Camera-type eye (tissue), 1 donor: ENCODE measurements at places on chromosomes 12 and 14. TPM values are rescaled to one million over a fixed set of nuclear protein-coding genes. Genes with fewer than 3 reads are reported as not detected.

The CORO1C gene
- total RNA-seq, result 127 TPM

The AMDHD1 gene
- total RNA-seq, result 5.8 TPM

The PRR4 gene
- total RNA-seq, result 11.7 TPM

The PPP1R1A gene
- 8.8 TPM for total RNA-seq

The SRSF5 gene
- 593 TPM for total RNA-seq

The RBP5 gene
- 1.4 TPM for total RNA-seq

The RERGL gene
- 0.99 TPM for total RNA-seq

The MANSC1 gene
- total RNA-seq, result 5.6 TPM

The GALNT8 gene
- total RNA-seq, result 10.1 TPM

The DYRK4 gene
- 24.8 TPM for total RNA-seq

The GNB3 gene
- total RNA-seq, result 223 TPM

The TECPR2 gene
- 32.9 TPM for total RNA-seq

The MYH6 gene
- total RNA-seq, result 0.49 TPM

The KRT3 gene
- total RNA-seq, result 5.7 TPM

The KRT6B gene
- total RNA-seq, result 1.2 TPM

The IFNG-AS1 gene
- 4.9 TPM for total RNA-seq

The TULP3 gene
- 22.8 TPM for total RNA-seq

The ADIPOR2 gene
- 48.8 TPM for total RNA-seq

The FGD4 gene
- total RNA-seq, result 103 TPM

The SLC5A8 gene
- total RNA-seq, result 1.9 TPM

The TAS2R30 gene
- total RNA-seq, result 37.2 TPM
